Fibroblast of skin of scalp (primary cell): ENCODE measurements at places on chromosomes 1 and 21.

GRCh38 chr1:76480827-76481226, 386.5 kb upstream of the ST6GALNAC5 start:
- no peak for DNase-seq

DNA sequence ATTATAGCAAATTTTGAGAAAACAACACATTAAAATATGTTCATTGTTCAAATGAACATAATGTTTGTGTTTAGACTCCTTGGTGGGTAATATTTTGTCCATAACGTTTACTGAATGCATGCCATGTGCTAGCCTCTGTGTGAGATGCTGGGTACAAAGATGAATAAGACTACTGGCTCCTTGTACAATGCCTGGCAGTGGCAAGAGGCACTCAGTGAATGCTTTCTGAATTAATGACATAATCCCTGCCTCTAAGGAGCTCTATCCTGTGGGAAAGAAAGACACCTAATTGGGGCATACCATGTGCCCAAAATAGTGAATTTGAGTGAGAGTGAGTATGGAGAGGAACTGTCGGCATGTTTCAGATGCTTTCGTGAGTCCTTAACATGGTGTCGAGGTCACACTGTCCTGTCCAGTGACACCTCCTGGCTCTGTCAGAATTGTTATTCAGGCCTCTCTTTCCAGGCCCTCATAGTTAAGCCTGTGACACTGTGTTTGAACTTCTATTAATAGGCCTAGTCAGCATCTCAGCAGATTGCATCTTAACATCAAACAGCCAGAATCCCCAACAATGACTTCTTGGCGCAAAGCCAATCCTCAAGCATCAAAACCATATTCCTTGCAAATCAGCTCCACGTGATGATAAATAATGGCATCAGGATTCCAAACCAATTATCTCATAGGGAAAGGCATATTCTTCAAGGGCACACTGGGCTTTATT, 32.8 kb upstream of the S1PR1 start:
- peak; percentile 69 for DNase-seq

DNA sequence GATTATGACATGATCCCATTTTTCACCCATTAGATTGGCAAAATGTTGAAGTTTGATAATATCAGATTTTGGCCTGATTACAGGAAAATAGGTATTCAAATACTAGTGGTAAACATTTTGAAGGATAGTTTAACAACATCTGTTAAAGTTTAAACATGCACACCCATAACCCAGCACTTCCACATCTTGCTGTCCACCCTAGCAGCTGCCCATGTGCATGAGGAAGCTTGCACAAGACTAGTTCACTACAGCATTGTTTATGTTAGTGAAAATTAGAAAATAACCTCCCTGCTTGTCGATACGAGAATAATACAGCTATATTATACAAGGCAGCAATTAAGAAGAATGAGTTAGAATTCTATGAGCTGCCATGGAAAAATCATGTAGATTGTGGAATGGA, 127.6 kb downstream of the C1orf21 start:
- no peak for DNase-seq

GRCh38 chr1:234854645-234855039, 244.7 kb upstream of the IRF2BP2 start:
- DNase-seq, result no peak

GRCh38 chr1:29679828-29680558, 443.7 kb downstream of the PTPRU start:
- no peak for DNase-seq

DNA sequence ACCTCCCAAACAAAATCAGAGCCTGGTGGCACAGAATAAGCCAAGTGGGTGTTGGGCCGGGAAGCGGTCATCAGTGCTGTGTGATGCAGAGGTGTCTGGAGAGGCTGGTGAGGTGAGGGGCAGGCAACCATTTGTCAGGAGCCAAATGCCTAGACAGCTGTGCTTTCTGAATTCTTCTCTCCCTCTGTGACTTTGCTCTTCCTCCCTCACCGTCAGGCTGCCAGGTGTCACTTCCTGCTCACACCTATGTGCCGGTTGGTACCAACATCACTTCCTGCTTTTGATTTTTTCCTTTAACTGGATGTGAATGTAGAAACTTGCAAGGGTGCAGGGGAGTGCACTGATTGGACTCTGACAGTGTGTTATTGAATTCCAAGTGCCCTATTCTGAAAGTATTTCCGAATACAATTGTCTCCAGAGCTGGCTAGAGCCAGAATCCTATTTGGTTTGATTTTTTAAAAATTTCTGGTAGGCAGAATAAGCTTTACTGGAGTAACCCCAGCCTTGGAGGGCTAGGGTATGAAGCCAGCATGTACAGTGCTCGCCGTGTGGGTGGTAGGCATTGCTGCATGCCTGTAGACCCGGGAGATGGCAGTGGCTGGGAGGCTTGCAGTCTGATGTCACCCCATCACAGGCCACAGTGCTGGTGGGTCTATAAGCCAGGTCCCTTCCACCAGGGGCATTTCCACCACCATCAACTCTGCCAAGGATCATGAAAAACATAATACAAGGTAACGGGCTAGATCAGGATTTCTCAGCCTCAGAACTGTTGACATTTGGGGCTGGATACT, 210.9 kb downstream of the KAZN start:
- no peak for DNase-seq

DNA sequence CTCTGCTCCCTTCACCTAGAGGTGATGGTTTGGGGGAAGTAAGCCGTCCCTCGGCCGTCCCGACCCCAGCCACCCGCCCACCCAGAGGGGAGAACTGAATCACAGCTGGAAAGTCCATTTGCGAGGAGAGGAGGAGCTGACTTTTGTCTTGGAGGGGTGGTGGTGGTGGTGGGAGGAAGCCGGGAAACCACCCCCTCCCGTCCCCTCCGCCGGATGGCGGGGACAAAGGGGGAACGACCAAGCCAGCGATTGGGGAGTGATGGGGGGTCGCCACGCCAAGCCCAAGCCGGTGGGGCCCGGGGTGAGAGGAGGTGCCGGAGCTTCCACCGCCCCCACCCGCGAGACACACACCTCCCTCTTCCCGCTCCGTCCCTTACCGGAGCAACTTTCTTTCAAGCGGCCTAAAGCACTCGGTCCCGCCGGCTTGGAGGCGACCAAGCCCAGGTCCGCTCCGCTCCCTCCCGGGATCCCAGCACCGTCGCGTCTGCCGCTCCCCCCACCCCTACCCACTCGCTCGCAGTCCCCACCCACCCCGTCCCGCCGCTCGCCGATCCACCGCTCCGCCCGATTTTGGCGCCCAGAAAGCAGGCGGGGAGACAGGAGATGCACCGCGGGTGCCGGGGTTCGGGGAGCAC, 540 bp downstream of the ARHGEF2 start:
- peak; percentile 33 for DNase-seq

DNA sequence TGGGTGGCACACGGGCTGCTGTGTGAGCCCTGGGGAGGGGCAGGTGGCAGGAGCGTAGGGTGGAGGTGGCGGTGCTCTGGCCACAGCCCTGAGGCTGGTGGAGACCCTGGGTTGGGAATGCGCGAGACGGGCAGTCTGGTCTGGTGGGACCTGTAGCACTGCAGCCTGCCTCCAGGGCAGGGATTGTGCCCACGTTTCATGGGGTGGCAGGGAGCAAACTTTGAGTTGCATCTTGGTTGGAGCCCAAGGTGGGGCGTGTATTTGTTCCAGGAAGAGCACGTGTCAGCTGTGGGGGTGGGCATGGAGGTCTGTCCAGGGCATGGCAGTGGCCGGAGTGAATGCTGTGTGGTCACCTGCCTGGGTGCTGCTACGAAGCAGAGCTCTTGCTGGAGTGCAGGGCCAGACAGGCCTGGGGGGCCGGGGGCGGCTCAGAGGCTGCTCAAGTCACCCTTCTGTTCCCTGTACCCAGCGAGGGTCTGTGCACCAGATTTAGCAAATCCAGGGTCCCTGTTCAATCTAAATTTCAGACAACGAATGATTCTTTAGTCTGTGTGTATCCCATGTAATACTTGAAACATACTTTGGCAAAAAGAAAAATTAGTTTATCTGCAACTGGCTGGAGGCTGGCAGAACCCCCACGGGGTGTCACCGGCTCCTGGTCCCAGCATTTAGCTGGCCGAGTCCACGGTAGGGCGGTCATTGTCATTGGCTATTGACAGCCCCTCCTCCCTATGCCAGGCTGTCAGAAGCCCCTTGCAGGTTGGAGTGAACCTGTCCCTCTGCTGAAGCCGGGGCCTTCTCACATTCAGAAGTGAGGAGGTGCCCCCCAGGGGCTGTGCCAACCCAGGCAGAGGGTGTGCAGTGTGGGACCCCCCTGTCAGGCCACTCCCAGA, 27.3 kb downstream of the KRTAP10-1 start:
- DNase-seq, result no peak

DNA sequence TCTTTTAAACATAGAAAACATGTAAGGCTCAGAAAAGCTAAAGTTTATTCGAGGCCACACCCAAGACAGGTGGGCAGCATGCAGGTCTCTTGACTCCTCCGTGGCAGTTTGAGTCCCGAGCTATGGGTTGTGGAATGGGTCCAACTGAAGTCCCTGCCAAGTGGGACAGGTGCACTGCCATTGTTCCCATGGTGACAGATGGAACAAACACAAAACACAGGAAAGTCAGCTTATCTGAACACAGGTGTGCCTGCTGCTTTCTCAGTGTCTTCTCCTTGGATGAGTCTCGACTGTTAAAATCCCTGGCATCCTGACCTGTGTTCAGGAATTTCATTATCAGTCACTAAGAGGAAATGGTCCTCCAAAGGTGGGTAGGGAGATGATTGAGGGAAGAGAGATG, 99.0 kb upstream of the RAB4A start:
- DNase-seq, result no peak
